ENCODE measurements at places on chromosomes 6 and 20. TPM values are rescaled to one million over a fixed set of nuclear protein-coding genes. Genes with fewer than 3 reads are reported as not detected.

- no peak overlapping the region for H3K4me3 ChIP-seq
- H3K27me3 ChIP-seq: no peaks in the 10 kb centered on the region
- no peaks in the 10 kb centered on the region for H3K36me3 ChIP-seq
- no peaks in the 10 kb centered on the region for H3K4me1 ChIP-seq
These were observed 521.1 kb downstream of the TFAP2B start for GRCh38 chr6:51339728-51340127.

DNA sequence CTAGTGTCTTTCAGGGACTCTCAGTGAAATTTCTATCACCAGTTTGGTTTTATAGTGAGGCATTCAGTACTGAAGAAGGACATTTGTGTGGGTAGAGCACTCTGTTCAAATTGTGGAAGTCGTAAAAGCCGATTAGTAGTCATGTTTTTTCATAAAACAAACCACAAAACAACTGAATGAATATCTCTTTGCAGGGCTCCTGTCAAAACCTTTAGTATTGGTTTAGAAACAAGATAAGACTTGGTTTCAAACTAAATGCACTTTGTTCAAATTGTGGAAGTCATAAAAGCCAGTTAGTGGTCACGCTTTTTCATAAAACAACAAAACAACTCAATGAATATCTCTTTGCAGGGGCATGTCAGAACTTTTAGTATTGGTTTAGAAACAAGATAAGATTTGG, 23.8 kb downstream of the ADGRF4 start:
- H3K27ac ChIP-seq: no peak overlapping the region
- H3K36me3 ChIP-seq: no peaks in the 10 kb centered on the region
- H3K4me3 ChIP-seq: no peak overlapping the region
- H3K27me3 ChIP-seq: no peaks in the 10 kb centered on the region
- H3K4me1 ChIP-seq: peaks cover 12% of the 10 kb centered on the region

GRCh38 chr6:137471986-137472385, 22.2 kb downstream of the OLIG3 start:
- no peak for DNase-seq
- no peak overlapping the region for H3K4me3 ChIP-seq
- no peak overlapping the region for H3K27ac ChIP-seq
- H3K36me3 ChIP-seq: no peaks in the 10 kb centered on the region
- H3K27me3 ChIP-seq: peaks cover 34% of the 10 kb centered on the region

GRCh38 chr6:63615590-63615989, 20.0 kb upstream of the PHF3 start:
- no peak overlapping the region for H3K4me3 ChIP-seq
- no peaks in the 10 kb centered on the region for H3K36me3 ChIP-seq
- H3K27ac ChIP-seq: no peak overlapping the region
- no peak for DNase-seq
- H3K4me1 ChIP-seq: no peaks in the 10 kb centered on the region

GRCh38 chr6:119218548-119218947, 131.0 kb downstream of the MAN1A1 start:
- H3K36me3 ChIP-seq: no peaks in the 10 kb centered on the region
- no peak for DNase-seq
- H3K27ac ChIP-seq: no peak overlapping the region
- H3K27me3 ChIP-seq: no peaks in the 10 kb centered on the region

DNA sequence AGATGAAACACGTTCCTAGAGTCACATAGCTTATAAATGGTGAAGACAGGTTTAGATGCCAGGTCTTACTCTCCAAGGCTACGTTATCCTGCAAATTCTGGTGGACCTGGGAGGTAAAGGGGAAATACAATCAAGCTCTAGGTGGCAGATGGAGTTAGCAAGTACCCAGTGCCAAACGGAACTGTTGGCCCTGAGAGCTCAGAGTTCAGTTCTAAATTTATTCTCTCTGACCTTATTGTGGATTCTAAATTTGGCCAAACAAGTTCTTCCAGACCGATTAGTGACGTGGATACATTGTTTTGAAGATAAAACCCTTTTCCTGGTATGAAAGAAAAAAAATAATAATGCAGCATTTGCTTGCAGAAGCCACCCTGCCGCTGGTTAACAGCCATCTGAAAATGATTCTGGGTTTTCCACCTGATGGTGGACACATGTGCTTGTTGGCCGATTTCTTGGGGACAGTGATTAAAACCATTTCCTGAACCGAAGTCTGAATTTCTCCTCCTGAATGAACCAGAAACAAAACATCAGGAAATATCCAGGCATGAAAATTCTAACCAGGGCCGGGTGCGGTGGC, 32.5 kb downstream of the RIPOR3 start:
- no peaks in the 10 kb centered on the region for H3K4me1 ChIP-seq
- peaks cover 9% of the 10 kb centered on the region for H3K27me3 ChIP-seq
- no peaks in the 10 kb centered on the region for H3K36me3 ChIP-seq
- no peak overlapping the region for H3K27ac ChIP-seq

DNA sequence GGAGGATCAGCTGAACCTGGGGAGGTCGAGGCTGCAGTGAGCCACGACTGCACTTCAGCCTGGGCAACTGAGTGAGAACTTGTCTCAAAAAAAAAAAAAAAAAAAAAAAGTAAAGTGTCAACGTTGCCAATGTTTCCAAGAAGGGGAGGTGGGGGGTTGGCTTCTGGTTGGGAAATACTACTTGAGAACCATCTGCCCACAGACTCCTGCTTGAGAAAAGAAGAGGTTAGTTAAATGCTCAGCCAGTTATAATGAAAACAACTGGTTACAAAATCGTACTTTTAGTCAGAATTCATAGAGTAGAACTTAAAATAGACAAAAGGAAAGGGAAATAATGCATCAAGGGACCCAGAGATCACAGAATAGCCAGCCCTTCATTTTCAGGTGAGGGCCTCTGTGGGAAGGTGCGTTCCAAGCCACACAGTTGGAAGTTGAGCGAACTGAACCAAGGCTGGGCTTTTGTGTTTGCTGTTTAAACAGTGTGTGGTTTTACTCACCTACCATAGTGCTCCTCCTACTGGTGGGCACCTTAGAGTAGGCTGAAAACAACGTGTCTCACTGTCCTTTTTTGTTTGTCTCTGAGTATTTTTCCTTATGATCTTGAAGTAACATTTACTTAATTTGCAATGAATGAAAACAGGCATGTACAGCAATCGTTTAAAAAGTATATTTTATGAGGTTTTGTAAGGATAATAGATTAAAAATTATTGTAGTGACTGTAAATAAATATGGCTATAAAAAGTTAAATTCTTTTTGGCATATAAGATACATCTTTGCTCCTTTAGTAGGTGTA, 200.7 kb downstream of the BCAS1 start:
- peak; percentile 87 for DNase-seq
- H3K27ac ChIP-seq: peak overlapping the region; percentile 76
- no peaks in the 10 kb centered on the region for H3K27me3 ChIP-seq
- H3K4me1 ChIP-seq: peaks cover 86% of the 10 kb centered on the region
- no peaks in the 10 kb centered on the region for H3K36me3 ChIP-seq

DNA sequence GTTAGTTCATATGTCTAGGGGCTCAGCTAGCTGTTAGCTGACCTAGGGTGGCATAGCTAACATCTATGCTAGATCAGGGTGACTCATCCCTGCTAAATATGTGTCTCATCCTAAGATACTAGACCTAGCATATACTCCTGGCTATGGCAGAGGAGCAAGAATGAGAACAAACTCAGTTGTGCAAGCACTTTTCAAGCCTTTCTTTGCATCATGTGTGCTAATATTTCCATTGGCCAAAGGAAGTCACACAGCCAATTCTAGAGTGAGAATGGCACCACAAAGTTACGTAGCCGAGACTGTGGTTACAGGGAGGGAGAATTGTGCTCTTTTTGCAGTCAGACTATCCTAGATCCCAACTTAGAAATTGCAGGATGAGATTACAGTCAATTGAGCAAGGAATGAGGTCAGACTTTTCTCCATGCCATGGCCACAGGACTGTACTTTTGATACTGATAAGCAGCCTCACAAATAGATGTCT, 78.7 kb downstream of the PLCB4 start:
- no peak for DNase-seq
- no peaks in the 10 kb centered on the region for H3K4me1 ChIP-seq
- H3K27me3 ChIP-seq: no peaks in the 10 kb centered on the region
- H3K27ac ChIP-seq: no peak overlapping the region
- H3K4me3 ChIP-seq: no peak overlapping the region

DNA sequence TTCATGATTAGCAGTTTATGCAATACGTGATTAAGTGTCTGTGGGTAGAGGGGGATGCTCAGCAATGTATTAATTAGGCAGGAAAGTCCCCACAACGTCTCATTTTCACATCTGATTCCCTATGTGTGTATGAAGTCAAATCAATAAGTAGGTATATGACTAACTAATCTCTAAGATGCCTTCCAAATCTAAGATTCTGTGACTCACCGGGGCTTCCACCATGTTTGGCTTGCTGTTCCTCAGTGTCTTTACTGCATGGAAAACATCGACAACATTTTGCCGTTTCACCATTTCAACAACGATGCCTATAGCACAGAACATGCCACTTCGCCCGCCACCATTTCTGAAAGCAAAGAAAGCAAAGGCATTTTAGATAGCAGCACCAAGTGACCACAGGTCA, 72.0 kb upstream of the THEMIS start:
- H3K4me1 ChIP-seq: peaks cover 75% of the 10 kb centered on the region
- no peaks in the 10 kb centered on the region for H3K27me3 ChIP-seq
- H3K27ac ChIP-seq: peak overlapping the region; percentile 97
- DNase-seq: no peak

DNA sequence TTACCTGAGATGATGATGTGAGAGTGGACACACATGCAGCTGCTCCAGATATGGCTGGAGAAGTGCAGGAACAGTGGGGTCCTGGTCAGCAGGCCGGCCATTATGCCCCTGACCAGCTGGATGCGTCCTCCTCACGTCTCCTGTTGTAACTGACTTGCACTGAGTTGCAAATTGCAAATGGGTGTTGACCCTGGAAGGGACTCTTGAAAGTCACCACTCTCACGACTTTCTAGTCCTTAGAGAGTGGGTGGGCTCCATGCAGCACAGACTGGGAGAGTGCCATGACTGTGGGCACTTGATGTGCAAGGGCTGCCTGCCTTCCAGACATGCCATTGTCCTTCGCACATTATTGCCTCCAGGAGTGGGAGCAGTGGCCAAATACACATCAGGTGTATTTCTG, 10.8 kb downstream of the FAM83D start:
- DNase-seq: no peak
- no peaks in the 10 kb centered on the region for H3K27me3 ChIP-seq
- peaks cover 19% of the 10 kb centered on the region for H3K4me1 ChIP-seq
- H3K27ac ChIP-seq: no peak overlapping the region

DNA sequence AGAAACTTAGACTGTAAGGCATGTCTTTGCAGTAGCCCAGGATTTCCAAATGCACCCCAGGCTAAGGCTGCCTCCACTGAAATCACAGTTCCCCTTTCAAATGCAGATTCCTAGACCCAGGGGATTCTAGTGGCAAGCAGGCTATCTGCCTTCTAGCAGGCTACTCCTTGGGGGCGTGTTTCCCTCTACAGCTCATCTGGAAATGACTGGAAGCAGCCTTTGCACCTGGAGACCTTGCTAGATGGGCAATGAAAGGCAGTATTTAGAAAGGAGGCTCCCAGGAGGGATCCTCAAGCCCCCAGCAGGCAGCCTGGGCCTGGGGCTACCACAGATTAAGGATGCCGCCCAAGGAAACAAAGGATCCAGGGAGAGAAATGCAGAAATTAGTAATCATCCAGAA, 26.0 kb upstream of the SYNDIG1 start:
- H3K27ac ChIP-seq: no peak overlapping the region
- H3K4me1 ChIP-seq: peaks cover 8% of the 10 kb centered on the region
- no peaks in the 10 kb centered on the region for H3K36me3 ChIP-seq
- no peaks in the 10 kb centered on the region for H3K27me3 ChIP-seq
- H3K4me3 ChIP-seq: no peak overlapping the region
- DNase-seq: no peak

DNA sequence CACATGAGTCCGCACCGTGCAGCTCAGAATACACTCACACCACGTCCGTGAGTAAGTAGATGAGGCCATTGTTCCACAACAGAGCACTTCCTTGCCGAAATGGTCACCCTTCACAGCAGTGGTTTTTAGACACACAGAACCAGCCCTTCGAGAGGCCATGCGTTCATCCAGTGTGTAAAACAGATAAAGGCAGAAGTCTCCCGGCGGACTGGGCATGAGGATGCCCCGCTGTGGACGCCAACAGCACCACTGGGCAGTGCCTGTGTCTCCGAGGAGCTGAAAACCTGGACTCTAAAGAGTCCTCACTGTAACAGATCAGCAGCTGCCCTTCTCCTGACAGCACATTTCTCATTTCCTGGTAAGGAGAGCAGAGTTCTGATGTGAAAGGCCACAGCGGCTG, 75.2 kb downstream of the WDR27 start:
- H3K27me3 ChIP-seq: no peaks in the 10 kb centered on the region
- no peak overlapping the region for H3K27ac ChIP-seq
- no peak for DNase-seq
- no peaks in the 10 kb centered on the region for H3K36me3 ChIP-seq
- H3K4me3 ChIP-seq: no peak overlapping the region

Gene GSTA3
- not detected for total RNA-seq

Gene TXLNB
- total RNA-seq: 0.65 TPM

Gene ESR1
- total RNA-seq: 0.71 TPM

Gene KIAA0408
- 2.6 TPM for total RNA-seq

Gene SDC4
- total RNA-seq: 6.7 TPM

Gene HLA-DQA2
- total RNA-seq: not detected

Gene TMEM244
- not detected for total RNA-seq

Gene RAET1G
- total RNA-seq: not detected

Gene KCNS1
- total RNA-seq: 0.05 TPM

Gene C4B
- 3.5 TPM for total RNA-seq

Gene PRDM13
- total RNA-seq: not detected

Gene DNAH8
- total RNA-seq: not detected

Gene FRK
- total RNA-seq: 0.03 TPM

Gene ULBP1
- 0.65 TPM for total RNA-seq

Gene FUT9
- not detected for total RNA-seq
